ENCODE measurements at places on chromosomes 2 and 18.

DNA sequence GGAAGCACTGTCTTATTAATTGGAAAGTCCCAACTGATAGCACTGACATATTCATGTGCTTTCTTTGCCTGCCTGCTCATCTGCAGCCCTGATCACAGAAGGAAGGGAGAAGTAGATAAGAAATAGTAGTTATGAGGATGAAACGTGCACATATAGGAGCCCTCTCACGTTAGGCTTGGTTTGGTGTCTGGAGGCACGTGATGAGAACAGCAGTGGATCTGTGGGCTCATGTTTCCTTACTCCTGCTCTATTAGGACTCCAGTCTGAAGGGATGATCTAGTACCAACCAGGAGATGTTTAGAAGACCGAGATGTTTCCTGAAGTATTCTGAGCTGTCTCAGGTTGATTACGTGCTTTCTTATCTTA lies 84.9 kb downstream of the MAP4K4 start:
- DNase-seq: no peak

DNA sequence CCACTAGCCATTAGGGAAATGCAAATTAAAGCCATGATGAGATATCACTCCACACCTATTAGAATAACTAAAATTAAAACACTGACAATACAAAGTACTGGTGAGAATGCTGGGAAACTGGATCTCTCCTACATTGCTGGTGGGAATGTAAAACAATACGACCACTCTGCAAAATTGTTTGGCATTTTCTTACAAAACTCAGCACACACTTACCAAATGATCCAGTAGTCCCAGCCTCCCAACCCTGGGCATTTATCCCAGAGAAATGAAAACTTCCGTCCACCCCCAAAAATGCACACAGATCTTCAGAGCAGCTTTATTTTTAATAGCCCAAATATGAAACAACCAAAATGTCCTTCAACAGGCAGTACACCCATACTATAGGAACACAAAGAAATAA lies 8.9 kb upstream of the TMSB10 start:
- no peak for DNase-seq

GRCh38 chr2:54966837-54967236 lies 83.4 kb downstream of the RTN4 start:
- DNase-seq: no peak

DNA sequence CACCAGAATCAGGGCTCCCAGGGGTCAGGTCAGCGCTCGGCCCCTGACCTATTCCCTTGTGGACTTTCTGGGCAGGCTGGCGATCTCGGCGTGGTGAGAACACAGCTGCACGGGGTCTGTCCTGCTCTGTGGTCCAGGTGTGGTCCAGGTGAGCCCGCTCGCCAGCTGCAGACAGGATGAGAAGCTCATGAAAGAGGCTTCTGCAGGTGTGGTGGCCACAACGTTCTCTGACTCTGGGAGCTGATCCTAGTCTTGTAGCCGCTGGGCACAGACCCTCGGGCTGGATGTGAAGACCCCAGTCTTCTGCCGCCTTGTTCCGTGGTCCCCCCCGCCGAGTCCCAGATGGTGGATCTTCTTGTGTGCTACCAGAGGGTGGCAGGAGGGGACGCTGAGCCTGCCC lies 129.7 kb downstream of the RTP5 start:
- no peak for DNase-seq

DNA sequence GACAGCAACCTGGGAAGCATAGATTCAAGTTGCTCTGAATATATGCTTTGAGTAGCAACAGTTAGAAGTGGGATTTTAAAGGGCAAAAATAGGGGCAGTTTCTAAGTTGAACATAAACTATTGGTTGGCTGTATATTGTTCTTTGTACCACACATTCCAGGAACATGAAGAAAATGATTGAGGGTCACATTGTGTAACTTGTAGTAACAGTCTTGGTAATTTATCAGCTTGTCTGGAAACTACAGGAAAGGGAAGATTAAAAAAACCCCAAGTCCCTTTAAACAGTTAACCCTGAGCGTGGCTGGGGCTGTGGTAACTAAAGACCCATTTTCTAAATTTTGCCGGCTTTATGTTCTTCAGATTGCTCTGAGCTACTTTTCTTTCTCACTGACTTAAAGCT lies 7.4 kb downstream of the PLEKHB2 start:
- no peak for DNase-seq

DNA sequence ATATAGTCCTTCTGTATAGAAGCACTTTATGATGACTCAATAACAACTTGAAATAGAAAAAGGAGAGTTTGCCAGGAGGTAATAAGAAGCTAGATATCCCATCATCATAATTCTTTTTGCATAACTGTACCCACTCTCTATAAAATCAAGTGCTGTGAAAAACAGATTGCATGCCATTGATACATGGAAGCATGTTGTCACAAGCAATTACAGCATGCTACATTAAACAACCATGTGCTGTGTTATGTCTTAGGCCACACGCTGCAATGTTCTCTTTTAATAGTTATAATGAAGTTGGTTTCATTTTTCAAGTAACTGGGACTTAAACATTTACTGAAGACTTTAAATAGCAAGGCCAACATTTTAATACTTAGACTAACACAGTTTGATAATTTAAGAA lies 264.2 kb downstream of the RPRM start:
- DNase-seq: no peak

DNA sequence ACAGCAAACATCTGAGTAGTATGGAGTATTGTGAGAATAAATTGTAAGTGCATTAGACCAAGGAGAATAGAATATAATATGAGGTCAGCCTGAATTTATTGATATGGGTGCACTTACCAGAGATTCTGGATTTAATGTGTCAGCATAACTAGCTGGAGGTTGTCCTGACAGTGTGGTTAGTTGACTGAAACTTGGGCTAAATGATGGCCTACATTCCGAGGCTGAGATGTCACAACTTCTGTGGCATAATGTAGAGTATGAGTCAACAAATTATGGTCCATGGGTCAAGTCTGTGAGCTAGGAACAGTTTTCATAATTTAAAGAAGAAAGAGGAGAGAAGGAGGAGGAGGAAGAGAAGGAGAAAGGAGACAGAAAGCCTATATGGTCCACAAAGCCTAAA lies 127.6 kb downstream of the QPCT start:
- DNase-seq: no peak
